Naive thymus-derived CD8-positive, alpha-beta T cell (primary cell): ENCODE measurements at places on chromosomes 3 and 15. TPM values are rescaled to one million over a fixed set of nuclear protein-coding genes. Genes with fewer than 3 reads are reported as not detected.

DNA sequence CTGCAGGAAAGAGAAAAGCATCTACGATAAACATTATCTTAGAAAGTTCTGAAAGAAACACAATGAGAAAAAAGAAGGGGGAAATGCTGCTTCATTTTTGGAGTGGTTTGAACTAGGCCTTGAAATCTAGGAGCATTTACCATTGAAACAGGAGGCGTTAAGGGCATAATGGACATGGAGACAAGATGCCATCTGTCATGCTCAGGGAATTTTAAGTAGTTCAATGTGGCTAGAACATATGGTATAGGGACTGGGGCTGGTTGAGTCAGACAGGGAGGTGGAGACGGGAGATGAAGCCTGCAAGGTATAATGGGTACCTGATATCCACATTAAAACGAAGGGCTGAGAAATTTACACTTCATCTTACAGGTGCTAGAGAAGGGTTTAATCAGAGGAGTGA, 10.4 kb upstream of the PLAAT1 start:
- H3K27me3 ChIP-seq = peaks cover 31% of the 10 kb centered on the region
- H3K36me3 ChIP-seq = no peaks in the 10 kb centered on the region
- H3K4me3 ChIP-seq = no peak overlapping the region
- H3K4me1 ChIP-seq = no peaks in the 10 kb centered on the region
- no peak overlapping the region for H3K27ac ChIP-seq
- no peak for DNase-seq

GRCh38 chr3:117603097-117603496, 893.5 kb downstream of the TUSC7 start:
- H3K4me1 ChIP-seq = no peaks in the 10 kb centered on the region
- H3K27me3 ChIP-seq = peaks cover 3% of the 10 kb centered on the region
- H3K27ac ChIP-seq = no peak overlapping the region

The GCSAM gene
- total RNA-seq = 15.1 TPM

The MINAR1 gene
- 0.41 TPM for total RNA-seq

The JAGN1 gene
- total RNA-seq = 40.4 TPM
